Diencephalon (tissue), 1 donor: ENCODE measurements at places on chromosomes 6 and 20. TPM values are rescaled to one million over a fixed set of nuclear protein-coding genes. Genes with fewer than 3 reads are reported as not detected.

NKX2-4 gene
- total RNA-seq, result 2.1 TPM

LEMD2 gene
- 31.8 TPM for total RNA-seq

CST9 gene
- not detected for total RNA-seq

HLA-DOB gene
- not detected for total RNA-seq

FAM83B gene
- 0.23 TPM for total RNA-seq

TFEB gene
- total RNA-seq, result 3.5 TPM

VEGFA gene
- total RNA-seq, result 37.4 TPM

ZDHHC14 gene
- 20.8 TPM for total RNA-seq

TRIM15 gene
- total RNA-seq, result not detected

GDAP1L1 gene
- 91.3 TPM for total RNA-seq

IBTK gene
- 80.0 TPM for total RNA-seq

TMC2 gene
- total RNA-seq, result 3.5 TPM

RAB44 gene
- not detected for total RNA-seq

ADGRB3 gene
- 183 TPM for total RNA-seq

ZKSCAN8 gene
- 21.7 TPM for total RNA-seq

OVOL2 gene
- not detected for total RNA-seq

TBX18 gene
- total RNA-seq, result 7.6 TPM

NECAB3 gene
- 32.3 TPM for total RNA-seq

CD93 gene
- 13.6 TPM for total RNA-seq

MACROD2 gene
- 43.1 TPM for total RNA-seq

PKIB gene
- total RNA-seq, result 32.5 TPM

HLA-DRB1 gene
- total RNA-seq, result 9.9 TPM

EYA4 gene
- total RNA-seq, result 3.5 TPM

HLA-DMB gene
- 2.3 TPM for total RNA-seq

TINAG gene
- total RNA-seq, result not detected

WFDC10B gene
- not detected for total RNA-seq

SRSF12 gene
- 45.0 TPM for total RNA-seq

OR12D3 gene
- not detected for total RNA-seq

NRSN1 gene
- total RNA-seq, result 31.4 TPM

ZNF165 gene
- total RNA-seq, result 2.3 TPM

RSPH9 gene
- 6.0 TPM for total RNA-seq

ADGB gene
- total RNA-seq, result 2.5 TPM

FAM217A gene
- not detected for total RNA-seq

OTOR gene
- total RNA-seq, result not detected

ALDH5A1 gene
- 43.6 TPM for total RNA-seq

KIAA1755 gene
- total RNA-seq, result 1.8 TPM

CRYBG1 gene
- 1.6 TPM for total RNA-seq

GRM4 gene
- total RNA-seq, result 19.4 TPM

PRDM13 gene
- 0.46 TPM for total RNA-seq

SS18L1 gene
- 75.9 TPM for total RNA-seq

HLA-C gene
- 40.4 TPM for total RNA-seq

MLN gene
- not detected for total RNA-seq

PSMB8 gene
- total RNA-seq, result 5.8 TPM

TRIM10 gene
- total RNA-seq, result 0.23 TPM

UNC5CL gene
- total RNA-seq, result 0.23 TPM

THBD gene
- total RNA-seq, result 1.8 TPM

GPLD1 gene
- 21.2 TPM for total RNA-seq

IRAK1BP1 gene
- total RNA-seq, result 23.1 TPM

FOXA2 gene
- total RNA-seq, result 0.69 TPM

COX4I2 gene
- total RNA-seq, result not detected

DEF6 gene
- total RNA-seq, result 2.1 TPM

SLA2 gene
- total RNA-seq, result not detected

SLC24A3 gene
- total RNA-seq, result 50.5 TPM
